ENCODE measurements at places on chromosomes 3 and 15. TPM values are rescaled to one million over a fixed set of nuclear protein-coding genes. Genes with fewer than 3 reads are reported as not detected.

The ZNF710 gene
- 12.9 TPM for total RNA-seq

- no peaks in the 10 kb centered on the region for H3K36me3 ChIP-seq
- H3K4me3 ChIP-seq, result no peak overlapping the region
- H3K27ac ChIP-seq, result no peak overlapping the region
- no peak for DNase-seq
- peaks cover 6% of the 10 kb centered on the region for H3K27me3 ChIP-seq
- no peaks in the 10 kb centered on the region for H3K4me1 ChIP-seq
These were observed 376.1 kb upstream of the MCTP2 start for GRCh38 chr15:93855181-93855826.

The TRMT10C gene
- total RNA-seq, result 31.7 TPM

DNA sequence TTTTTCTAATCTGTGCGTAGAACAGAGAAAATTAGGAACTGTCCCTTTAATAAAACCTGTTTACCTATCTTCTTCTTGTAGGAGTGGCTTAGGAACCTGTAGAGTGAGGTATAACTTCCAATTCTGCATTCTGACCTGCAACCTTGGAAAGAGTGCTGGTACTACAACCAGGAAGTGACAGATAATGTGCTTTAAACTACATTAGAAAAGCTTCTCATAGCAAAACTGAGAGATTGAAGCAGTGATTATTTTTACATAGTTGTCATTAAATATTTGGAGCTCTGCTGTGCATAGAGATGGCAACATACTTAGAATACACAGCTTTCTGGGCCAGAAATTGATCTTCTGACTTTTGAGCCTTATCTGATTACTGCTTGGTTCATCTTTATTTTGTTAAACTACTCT lies 50.4 kb upstream of the ZDHHC23 start:
- peak overlapping the region; percentile 52 for H3K4me3 ChIP-seq
- H3K4me1 ChIP-seq, result peaks cover 16% of the 10 kb centered on the region
- peak; percentile 74 for DNase-seq
- H3K36me3 ChIP-seq, result no peaks in the 10 kb centered on the region

GRCh38 chr3:99357131-99357530 lies 281.3 kb upstream of the COL8A1 start:
- no peak overlapping the region for H3K4me3 ChIP-seq
- no peak overlapping the region for H3K27ac ChIP-seq
- no peaks in the 10 kb centered on the region for H3K4me1 ChIP-seq
- no peaks in the 10 kb centered on the region for H3K27me3 ChIP-seq

The GOLGA8T gene
- total RNA-seq, result not detected

DNA sequence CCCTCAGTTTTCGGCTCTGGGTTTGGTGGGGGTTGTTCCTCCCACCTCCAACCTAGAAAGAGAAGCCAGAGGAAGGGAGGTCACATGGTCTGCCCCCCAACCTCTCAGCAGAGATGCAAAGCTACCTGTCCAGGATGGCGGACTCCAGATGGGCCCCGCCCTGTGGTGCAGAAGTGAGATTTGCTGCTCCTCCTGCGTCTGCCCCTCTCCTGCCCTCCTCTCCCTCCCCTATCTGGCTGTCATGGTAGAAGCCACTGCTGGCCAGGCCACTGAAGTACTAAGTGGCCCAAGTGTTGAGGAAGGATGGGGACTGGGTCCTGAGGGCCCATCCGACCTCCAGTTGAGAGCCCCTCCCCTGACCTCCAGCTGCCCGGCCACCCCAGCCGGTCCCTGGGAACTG lies 2.1 kb upstream of the SEMA3B start:
- H3K4me1 ChIP-seq, result peaks cover 59% of the 10 kb centered on the region
- no peaks in the 10 kb centered on the region for H3K27me3 ChIP-seq
- H3K4me3 ChIP-seq, result no peak overlapping the region
- H3K27ac ChIP-seq, result no peak overlapping the region
- DNase-seq, result no peak

The SHC4 gene
- 4.3 TPM for total RNA-seq

The PHC3 gene
- total RNA-seq, result 16.2 TPM

DNA sequence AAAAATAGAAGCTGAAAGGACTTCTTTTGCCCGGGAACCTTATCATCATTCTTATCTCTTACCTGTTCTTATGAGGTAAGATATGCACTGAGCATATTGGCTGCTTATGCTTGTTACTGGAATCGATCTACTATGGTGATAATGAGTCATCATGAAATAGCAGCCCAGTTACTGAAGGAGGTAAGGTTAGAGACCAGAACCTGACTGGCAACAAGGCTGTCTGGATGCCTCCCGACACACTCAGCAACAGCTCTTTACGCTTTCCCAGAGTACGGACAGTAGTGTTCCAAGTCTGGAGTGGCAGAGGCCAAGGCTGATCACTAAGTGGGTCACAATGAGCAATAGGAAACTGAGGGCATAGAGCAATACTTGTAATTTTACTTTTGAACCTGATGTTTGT lies 314.1 kb downstream of the NLGN1 start:
- 0 out of 2 replicates have a peak, but pooled peaks cover 2% of the 10 kb centered on the region for H3K4me1 ChIP-seq
- DNase-seq, result peak; percentile 17
- H3K4me3 ChIP-seq, result no peak overlapping the region
- no peaks in the 10 kb centered on the region for H3K36me3 ChIP-seq
- H3K27ac ChIP-seq, result no peak overlapping the region

All from PC-3 (cell line).